Neuronal stem cell (in vitro differentiated cells): ENCODE measurements at places on chromosomes 13 and 19.

- no peak for DNase-seq
Observed at GRCh38 chr13:93814658-93815057, 588.1 kb downstream of the GPC6 start.

GRCh38 chr13:113448885-113449692 is 4.2 kb downstream of the ADPRHL1 start:
- DNase-seq, result no peak

DNA sequence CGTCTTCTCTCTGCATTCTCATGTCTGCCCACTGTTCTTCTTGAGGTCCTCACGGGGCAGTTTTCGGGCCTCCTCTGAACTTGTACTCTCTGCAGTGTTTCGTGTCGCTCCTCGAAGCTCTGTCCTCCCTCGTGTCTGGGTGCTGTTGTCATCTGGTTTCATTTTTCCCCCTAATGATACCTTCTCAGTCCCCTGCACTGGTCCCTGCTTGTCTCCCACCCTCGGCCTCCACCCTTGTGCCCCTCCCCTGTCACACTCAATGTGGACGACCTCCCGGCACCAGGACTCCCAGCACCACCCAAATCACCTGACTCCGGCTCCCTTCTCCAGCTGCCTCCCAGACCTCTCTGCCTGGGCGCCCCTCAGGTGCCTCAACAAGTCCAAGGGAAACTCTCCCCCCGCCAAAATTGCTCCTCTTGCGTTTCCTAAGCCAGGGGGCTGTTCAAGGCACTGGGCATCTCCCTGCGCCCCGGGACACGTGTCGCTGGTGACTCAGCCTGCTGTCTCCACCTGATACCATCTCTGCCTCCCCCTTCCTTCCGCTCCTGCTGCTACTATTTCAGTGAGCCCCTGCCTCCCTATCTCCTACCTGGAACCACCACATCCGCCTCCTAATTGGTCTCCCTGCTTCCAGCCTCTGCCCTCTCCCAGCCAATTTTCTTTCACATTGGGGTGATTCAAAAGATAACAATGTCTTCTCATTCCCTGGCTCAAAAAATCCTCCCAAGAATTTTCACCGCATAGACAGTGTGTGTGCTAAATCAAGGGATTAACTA is 49.5 kb downstream of the RFX2 start:
- no peak for DNase-seq

DNA sequence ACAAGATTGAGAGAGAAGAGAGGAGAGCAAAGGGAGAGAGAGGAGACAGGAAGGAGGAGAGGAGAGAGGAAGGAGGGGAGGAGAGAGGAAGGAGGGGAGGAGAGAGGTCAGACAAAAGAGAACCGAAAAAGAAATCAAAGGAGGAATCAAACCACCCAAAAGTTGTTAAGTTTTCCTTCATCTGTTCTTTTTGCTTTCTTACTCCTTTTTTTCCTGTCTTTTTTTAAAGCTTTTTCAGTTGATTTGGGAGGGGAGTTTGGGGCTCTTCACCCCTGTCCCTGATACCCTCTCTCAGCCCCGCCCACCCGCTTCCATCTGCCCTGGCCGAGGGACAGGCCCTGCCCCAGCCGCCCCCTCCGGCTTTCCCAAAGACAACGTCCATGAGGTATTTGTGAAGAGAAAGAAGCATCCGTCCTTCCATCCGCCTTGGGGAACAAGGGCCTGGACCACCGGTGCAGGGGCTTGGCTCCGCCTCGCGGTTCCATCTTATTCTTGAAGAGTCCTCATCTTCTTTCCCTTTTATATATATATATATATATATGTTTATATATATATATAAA is 13.3 kb downstream of the ZNF574 start:
- no peak for DNase-seq

- DNase-seq, result no peak
Observed at GRCh38 chr13:28401303-28402056, 93.4 kb downstream of the FLT1 start.

GRCh38 chr13:23960566-23961156 is 63.4 kb upstream of the C1QTNF9B start:
- DNase-seq, result peak; percentile 23

- no peak for DNase-seq
Observed at GRCh38 chr13:90427322-90428272, 919.9 kb upstream of the MIR17HG start.

- no peak for DNase-seq
Observed at GRCh38 chr19:23596872-23597271, 90.1 kb downstream of the ZNF675 start.

DNA sequence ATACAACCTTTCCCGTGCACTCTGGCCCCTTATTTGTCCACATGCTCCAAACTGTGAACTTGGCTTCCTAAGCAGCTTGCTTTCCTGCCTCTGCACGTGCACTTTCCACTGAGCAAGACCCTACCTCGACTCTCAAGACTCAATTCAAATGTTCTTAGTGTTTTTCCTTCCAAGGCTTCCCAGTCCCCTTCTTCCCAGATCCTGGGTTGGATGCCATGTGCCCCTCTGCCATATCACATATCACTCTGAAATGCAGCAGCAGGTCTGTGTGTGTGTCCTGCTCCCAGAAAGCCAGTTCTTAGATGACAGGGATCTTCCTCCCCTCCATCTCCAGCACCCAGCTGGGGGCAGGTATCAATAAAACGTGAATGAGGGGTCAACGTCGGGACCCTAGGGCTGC is 3.0 kb downstream of the ZNF557 start:
- no peak for DNase-seq

GRCh38 chr19:42762789-42763188 is 2.7 kb downstream of the PSG8 start:
- DNase-seq, result no peak

DNA sequence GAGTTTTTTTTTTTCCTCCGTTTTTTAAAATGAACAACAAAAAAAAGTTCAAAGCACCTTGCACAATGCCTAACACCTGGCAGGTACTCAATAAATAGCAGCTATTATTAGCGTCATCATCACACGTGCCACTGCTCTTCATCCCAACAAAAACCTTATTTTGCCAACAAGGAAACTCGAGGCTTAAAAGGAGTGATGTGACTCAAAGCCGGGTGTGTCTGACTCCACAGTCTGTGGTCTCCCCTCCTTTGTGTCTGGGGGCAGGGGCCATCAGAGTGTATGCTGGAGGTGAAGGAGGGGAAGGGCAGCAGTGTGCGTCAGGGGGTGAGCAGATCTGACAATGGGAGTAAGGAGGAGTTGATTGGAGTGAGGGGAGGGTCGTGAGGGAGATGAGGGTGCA is 34.1 kb upstream of the POU2F2 start:
- no peak for DNase-seq

- no peak for DNase-seq
Observed at GRCh38 chr13:109243311-109243951, 543.0 kb downstream of the IRS2 start.

GRCh38 chr13:73497430-73497829 is 438.6 kb downstream of the KLF5 start:
- DNase-seq, result no peak

DNA sequence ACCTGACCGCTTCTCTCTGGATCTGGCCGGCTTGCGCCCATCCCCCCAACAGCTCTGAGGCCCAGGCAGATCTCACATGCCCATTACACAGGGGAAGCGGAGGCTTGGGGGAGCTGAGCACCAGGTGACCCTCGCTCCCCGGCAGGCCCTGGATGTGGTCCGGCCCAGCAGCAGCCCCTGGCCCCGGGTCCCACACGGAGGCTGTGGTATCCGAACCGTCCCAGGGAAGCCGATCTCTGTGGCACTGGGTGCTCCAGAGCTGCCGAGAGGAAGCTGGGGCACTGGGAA is 27.7 kb downstream of the SBNO2 start:
- no peak for DNase-seq
